D721Med (cell line): ENCODE measurements at places on chromosomes 1 and 21.

- DNase-seq, result no peak
Observed at GRCh38 chr1:56095696-56096665, 483.4 kb downstream of the PLPP3 start.

- no peak for DNase-seq
Observed at GRCh38 chr1:95007687-95008086, 65.1 kb downstream of the ALG14 start.

DNA sequence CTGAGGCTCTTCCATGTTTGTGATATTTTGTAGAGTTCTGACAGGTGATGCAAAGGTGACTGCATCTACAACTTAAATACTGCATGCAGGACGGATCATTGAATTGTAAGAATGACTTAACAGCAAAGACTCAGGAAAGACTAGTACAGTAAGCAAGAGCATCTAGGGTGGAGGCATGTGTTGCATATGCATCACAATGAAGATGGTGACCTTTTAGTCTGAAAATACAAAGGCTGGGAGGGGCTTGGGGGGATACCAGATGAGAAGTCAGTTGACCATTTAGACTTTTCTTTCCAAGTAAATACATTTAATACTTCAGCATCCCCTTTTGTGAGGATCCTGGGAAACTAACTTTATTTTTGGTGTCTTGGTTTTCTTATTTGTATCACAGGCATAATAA, 145.5 kb downstream of the NUF2 start:
- no peak for DNase-seq

- no peak for DNase-seq
Observed at GRCh38 chr21:31735511-31735992, 3.6 kb upstream of the SCAF4 start.

- DNase-seq, result no peak
Observed at GRCh38 chr1:39394598-39394997, 96.8 kb upstream of the BMP8A start.

GRCh38 chr1:154696456-154696855, 88.5 kb upstream of the ADAR start:
- no peak for DNase-seq

DNA sequence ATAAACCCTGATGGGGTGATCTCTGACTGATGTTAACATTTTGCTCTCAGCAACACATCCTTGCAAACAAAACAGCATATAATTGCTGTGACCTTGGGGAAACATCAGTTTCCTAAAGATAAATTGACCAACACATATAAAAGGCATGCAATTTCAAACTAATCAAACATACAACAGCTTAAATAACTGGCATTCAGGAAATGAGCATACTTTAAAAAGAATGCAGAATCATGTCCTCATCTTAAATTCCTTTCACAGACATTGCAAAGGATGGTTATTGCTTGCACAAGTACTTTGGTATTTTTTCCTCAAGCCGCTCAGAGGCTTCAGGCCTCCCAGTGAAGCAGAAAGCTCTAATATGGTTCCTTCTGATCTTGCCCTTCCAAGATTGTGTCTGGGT, 53.4 kb upstream of the RGS18 start:
- no peak for DNase-seq

DNA sequence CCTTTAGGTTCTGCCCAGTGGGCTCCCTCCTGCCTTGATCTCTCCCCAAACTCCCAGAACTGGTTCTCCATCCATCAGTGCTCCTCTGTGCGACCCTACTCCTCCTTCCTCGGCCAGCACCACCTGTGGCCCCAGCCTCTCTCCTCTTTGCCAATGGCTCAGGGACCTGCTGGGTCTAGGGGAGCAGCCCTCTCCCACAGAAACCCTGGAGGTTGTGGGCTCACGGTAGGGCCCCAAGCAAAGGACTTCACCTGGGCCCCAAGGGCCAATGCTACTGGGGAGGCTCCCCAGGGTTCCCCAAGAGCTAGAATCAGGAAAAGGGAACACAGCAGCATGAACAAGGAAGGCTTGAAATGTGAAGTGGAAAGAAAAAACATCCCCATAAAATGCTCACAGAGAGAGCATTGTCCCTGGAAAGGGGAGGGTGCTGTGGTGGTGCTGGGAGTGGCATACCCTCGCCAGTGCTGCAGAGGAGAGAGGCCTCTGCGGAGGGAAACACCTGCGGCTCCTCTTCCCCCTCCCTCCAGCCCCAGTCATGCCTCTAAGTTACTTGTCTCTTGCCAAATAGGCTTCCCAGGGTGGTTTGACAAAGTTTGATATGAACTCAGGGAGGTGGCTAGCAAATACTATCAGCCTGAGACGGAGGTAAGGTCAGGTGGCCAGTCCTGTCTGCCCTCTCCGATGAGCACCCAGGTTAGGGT, 2.5 kb downstream of the TMEM63A start:
- no peak for DNase-seq

DNA sequence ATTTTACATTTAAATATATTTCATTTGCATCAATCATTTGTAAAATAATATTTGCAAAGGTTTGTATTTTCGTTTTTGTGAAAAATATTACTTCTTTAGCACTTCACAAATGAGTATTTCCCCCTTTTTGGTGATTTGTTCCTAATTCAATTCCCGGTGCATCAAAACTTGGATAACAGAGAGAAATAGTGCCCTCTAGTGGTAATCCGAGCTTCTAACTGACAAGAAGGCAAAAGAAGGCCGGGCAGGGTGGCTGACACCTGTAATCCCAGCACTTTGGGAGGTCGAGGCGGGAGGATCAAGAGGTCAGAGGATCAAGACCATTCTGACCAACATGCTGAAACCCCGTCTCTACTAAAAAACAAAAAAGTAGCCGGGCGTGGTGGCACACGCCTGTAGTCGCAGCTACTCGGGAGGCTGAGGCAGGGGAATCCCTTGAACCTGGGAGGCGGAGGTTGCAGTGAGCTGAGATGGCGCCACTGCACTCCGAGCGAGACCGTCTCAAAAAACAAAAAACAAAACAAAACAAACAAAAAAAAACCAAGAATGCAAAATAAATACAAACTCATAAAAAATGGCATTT, 137.7 kb downstream of the COL11A1 start:
- DNase-seq, result no peak

- DNase-seq, result no peak
Observed at GRCh38 chr21:36384885-36385232, 333 bp upstream of the CHAF1B start.

GRCh38 chr1:185348985-185349384, 31.9 kb upstream of the IVNS1ABP start:
- no peak for DNase-seq

DNA sequence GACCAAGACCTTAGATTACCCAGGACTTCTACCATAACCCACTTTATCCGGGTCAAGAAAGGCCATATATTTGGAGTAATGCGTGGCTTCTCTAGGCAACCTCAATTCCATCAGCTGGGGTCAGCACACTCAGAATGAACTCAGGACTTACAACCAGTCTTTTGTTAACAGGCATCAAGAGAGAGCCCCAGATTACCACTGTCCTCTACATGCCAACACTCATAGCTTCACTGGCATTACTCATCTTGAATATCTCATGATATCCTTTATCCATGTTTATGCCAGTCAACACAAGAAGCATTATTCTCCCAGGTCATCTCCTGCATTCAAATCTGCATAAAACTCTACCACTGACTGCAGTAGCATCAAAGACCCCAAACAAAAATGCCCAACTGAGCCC, 6.6 kb upstream of the FCGR2A start:
- no peak for DNase-seq

DNA sequence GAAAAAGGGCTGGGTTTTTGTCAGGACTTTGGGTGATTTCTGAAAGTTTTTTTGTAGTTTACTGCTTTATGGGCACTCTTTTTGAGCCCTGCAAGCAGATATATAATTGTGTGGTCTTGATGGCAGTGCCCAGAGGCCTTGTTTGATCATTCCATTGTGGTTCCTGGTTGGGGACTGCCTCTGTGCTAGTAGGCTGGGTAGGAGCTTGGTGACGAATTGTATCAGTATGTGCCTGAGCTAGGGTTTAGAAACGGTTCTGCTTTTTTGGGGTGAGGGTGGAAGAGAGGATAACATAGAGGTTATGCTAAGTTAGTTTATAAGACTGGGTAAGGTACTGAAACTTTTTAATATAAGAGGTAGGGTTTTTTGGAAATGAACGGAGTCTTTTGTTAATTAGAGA, 139.7 kb upstream of the ETV3 start:
- no peak for DNase-seq

DNA sequence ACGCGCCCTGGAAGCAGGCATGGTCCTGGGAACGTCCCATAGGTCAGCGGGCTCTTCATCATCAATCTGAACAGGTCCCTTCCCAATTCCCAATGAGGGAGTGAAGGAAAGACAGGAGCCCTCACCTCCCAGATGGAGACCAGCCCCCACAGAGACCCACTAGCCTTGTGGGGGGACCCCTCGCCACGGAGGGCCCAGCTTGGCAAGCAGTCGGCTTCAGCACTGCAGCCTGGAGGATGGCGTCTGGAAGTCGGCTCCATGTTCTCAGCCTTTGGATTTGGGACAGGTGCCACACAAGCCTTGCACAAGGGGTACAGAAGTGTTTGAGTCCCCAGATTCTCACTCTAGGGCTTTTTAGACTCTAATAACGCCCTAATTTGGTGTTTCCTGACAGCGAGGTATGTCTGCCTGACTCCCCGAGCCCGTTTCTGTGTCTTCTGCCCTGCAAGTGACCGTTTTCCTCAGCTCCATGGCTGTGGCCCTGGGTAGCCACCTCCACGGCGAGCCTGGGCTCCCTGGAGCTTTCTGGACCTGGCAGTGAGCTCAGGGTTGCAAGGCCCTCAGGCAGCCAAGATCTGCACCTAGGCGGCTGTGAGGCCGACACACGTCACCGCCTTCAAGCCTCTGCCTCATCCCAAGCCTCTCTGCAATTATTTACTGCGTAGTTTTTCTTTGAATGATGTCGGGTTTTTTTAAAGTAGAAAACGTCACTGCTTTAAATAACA, 25.0 kb upstream of the SUMO3 start:
- no peak for DNase-seq

DNA sequence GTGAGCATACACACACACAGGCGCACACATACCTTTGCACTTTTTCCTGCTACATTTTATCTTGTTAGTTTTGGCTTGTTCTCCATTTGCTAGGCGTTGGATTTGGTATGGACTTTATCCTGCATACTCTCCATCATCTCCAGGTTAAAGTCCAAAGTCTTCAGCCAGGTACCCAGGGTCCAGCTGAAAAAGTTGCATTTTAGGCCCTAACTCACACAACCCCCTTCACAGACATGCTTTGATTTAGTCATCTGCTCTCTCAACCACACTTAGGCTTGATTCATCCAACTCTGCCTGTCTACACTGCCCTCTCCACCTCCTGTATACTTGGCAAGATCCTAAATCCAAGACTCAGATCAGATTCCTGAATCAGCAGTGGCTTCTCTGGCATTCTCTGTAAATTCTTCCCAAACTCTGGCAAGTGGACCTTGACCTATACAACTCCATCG, 10.7 kb upstream of the LAMB3 start:
- no peak for DNase-seq

DNA sequence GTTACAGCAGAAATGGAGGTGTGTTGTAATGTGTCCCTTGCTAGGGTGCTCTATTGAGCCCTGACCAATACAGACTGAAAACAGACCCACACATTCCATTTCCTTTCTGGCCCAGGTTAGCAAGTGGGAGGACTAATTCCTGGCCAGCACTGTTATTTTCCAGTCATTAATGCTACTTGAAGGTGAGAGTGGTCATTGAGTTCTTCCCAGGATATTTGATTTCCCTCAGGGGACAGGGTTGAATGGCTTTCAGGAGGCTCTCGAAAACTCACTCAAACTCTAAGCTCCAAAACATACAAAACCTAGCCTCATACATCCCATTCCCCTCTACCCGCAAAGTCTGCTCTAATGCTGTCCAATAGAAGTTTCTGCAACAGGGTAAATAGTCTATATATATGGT, 6.2 kb downstream of the LRRC52 start:
- no peak for DNase-seq
